ENCODE measurements at places on chromosomes 7 and 10.

DNA sequence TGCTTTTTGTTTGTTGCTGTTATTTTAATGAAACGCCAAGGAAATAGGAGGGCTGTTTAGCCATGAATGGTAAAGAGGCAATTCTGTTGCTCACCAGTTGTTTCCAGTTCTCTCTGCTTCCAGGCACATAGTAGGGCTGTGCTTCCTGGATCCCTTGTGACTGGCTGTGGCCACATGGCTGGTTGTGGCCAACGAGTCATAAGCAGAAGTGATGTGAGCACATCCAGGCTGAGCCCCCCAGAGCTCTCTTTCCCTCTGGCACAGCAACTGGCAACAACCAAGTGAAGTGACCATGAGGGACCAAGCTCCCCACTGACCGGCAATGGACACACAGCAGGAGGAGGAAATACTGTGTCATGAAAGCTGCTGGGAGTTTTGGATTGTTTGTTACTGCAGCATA is 10.3 kb downstream of the GRID1 start:
- DNase-seq, result no peak

GRCh38 chr7:30922596-30922995 is 10.9 kb downstream of the AQP1 start:
- no peak for DNase-seq

DNA sequence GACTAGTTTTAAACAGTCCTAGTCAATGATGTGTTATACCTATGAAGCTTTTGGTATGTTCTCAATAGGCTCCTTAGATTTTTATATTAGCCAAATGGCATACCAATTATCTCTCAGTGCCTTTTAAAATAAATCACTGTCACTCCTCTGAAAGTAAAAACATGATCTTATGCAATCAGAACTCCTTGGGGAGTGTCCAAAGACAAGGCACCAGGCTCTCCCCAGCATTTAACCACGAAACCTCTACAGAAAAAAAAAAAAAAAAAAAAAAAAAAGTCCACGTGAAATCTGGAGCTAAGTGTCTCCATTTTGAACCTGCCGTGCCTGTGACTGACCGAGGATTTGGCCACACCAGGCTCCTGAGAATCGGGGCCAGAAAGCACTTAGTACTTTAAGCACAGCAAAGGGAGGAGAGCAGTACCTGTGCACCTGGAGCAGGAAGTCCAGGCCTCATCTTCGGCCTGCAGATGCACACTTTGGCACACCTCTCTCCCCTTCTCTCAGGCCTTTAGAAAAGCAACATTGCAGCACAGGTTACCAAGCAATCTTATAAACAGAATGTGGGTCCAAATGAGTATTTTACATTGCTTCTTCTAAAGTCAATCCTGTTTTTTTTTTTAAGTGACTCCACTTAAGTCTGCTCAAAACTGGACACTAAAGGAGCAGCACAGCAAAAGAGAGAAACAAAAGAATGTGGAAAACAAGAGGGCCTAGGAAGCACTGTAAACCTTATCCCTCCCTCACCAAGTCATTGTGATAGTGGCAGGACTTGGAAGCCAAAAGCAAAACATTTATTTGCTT is 1.5 kb downstream of the FAM13C start:
- no peak for DNase-seq

DNA sequence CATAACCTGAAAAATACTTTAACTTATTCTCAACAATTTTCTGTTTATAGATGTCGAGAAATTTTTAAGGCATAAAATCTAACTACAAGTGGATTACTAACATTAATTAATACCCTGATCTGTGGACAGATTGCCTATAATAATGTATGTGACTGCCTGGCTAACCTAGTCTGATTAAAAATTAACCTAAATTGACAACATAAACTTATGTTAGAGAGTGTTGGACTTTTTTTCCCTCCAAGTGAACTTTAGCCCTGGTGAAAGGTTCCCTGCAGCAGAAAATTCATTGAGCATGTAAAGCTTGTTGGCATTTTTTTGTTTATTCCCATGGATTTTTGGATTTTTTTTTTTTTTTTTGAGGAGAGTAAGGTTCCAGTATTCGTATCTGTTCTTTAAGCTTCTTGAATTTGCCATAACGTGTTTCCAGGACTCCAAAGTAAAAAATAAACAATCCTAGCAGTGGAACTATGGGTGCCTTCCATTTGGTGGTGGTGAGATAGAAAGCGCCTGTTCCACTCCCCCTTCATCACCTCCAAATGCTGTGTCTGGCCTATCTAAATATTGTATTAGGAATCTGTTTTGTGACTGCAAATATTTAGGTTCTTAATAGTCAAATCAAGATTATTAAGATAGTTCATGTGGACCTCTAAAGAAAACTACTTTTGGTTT is 36.1 kb downstream of the NET1 start:
- DNase-seq, result no peak

DNA sequence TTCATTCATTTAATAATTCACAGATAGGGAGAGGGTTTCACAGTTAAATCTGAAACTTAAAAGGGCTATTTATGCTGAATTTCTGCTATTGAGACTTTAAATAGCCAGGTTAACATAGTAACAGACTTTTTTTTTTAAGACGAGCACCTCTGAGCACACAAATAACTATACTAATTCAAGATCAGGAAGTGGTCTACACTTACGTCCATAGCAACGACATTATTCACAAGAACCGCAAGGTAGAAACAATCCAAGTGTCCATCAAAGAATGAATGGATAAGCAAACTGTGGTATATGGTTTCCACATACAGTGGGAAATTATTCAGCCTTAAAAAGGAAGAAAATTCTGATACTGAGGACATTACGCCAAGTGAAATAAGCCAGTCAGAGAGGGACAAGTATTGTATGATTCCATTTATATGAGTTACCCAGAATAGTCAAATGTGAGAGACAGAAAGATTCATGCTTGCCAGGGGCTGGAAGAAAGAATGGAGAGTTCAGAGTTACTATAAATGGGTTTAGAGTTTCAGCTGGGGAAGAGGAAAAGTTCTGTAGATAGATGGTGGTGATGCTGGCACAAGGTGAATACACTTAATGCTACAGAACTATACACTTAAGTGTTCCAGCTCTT is 140.3 kb upstream of the LAMB4 start:
- DNase-seq, result no peak

GRCh38 chr7:83872501-83872900 is 223.6 kb upstream of the SEMA3E start:
- no peak for DNase-seq

- no peak for DNase-seq
Measured at GRCh38 chr10:46231087-46231486, 55.7 kb upstream of the ANTXRL start.

DNA sequence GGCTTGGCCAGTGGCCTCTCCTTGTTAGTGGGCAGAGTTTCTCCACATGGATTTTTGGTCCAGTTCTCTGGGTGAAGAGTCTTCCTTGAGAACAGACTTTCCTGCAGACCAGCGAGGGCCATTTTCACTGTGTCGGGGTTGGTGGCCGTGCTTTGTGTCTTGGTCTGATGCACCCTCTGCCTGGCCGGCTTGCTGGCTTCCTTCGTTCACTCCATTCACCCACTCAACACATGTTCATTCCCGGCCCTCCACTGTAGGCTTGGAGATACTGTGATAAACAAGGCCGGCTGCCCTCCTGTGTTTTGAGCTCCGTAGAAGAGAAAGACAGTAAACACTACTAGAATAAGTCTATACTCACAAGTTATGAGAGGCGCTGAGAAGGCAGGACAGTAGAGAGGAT is 76.8 kb upstream of the BTBD16 start:
- no peak for DNase-seq

DNA sequence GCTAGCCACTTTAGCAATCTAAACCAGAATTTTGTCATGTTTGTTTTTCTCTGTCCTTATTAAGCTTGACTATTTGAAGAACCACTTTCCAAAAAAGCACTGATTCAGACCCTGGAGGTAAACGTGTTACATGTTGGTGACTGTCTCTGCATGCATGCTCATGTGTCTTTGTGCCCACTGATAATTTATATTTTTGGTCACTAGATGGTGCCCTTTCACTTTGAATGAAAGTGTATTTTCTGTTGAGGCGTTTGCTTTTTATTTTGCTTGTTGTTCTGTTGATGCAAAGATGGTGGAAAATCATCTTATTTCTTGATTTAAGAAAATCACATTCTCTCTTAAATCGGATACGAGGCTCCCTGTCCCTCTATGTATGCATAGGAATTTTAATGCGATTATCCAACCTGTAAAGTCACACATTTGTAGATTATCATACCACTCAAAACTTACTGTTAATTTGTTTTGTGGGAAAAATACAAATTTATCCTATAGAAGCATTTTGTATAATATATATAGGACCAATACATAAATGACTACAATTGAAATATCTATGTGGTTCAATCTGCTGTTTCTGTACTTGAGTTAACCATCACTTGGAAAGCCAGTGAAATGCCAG is 269.3 kb downstream of the BICC1 start:
- no peak for DNase-seq
